ENCODE measurements at places on chromosomes 2 and 18.

- no peak for DNase-seq
These were observed 14.7 kb downstream of the LINC00305 start for GRCh38 chr18:64134044-64134747.

GRCh38 chr2:102078773-102079172 lies 63.8 kb upstream of the IL1R1 start:
- no peak for DNase-seq

DNA sequence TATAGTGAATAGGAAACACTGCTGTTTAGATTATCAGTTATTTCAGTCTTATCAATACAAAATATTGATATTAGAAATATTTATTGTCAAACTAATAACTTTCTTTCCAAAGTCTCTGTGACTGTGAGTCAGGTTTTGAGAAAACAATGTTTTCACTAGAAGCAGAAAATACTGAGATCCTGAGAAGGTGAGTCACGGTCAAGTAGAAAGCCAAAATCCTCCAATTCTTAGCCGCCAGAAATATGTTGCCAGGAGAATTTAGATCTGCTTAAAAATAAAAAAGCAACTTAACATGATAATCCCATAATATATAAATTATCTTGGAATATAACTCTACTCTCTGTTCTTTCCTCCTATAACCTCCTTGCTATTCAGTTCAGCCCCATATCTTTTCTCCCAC lies 181.9 kb upstream of the NRXN1 start:
- DNase-seq = no peak

DNA sequence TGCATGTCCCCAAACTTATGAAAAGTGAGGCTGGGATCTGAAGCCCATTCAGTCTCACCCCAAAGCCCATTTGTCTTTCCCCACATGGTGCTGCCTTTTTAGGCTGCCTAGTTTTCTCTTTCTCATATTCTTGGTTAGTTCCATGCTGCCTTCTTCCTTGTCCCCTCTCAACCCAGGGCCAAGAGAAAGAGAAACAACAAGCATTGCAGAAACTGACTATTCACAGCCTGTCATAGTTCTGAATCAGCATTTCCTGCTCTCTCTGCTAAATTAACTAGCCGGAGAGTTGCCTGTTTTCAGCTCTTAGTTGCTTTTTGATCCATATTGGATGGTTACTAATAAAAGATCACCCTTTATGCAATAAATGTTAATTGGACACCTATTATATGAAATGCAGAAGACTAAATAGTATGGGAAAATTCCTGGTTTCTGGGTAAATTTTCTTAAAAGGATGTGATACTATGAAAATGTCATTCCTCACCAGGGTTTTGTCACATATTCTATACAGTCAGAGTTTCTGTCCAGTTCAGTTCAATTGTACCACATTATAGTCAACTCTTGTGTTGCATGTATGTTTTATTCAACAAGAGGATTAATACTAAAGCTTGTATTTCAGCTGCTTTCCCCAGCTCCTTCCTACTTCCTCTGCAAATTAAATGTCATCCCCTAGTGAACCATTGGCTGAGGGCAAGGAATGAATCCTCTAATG lies 246.5 kb downstream of the GALR1 start:
- DNase-seq = no peak

- DNase-seq = no peak
These were observed 1133.6 kb downstream of the RPIA start for GRCh38 chr2:89825034-89825433.

DNA sequence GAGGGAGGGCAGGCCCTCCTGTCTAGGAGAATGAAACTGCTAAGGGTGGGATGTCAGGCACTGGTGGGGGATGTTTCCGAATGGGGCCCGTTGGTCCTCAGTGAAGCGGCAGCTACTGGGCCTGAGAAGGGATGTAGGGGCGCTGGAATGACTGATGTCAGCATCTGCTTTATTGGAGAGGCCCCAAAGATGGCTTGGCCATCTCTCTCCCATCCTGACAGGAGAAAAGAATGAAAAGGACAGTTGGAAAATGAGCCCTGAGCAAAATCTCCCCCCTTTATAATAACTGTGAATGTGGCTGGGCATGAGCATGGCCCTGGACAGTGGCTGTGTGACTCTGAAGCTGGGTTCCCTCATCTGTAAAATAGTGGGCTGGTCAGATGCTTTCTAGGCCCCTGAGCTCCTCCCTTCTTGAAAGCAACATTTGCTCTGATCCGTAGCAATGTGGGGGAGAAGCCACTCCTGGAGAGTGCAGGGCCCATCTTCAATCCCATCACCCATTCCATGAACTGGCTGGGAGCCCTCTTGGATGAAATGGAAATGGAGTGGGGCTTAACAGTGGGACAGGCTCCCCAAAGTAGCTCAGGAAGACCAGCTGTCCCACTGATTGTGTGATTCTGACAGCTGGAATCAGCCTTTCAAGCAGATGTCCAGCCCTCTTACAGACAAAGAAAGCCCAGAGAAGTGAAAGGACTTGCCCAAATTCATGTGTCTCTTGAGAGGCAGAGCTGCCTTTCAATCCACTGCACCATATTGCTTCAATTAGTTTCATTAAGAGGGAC lies 232.7 kb upstream of the SMAD2 start:
- DNase-seq = no peak

DNA sequence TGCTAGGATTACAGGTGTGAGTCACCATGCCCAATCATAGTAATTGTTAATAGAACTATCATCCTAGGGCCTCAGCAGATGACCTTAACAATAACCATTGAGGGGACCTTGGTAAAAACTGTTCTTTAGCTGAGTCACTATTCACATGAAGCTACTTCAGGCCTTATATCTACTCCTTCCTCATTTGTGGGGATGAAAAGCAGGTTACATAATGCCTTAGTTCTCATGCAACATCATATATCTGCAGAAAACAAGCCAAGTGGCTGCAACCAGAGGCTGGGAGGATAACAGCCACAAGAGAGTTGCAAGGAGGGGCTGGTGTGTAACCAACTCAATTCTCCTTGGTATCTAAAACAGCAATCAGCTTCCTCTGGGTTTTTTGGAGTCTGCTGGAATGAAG lies 445.4 kb downstream of the NBAS start:
- DNase-seq = no peak

DNA sequence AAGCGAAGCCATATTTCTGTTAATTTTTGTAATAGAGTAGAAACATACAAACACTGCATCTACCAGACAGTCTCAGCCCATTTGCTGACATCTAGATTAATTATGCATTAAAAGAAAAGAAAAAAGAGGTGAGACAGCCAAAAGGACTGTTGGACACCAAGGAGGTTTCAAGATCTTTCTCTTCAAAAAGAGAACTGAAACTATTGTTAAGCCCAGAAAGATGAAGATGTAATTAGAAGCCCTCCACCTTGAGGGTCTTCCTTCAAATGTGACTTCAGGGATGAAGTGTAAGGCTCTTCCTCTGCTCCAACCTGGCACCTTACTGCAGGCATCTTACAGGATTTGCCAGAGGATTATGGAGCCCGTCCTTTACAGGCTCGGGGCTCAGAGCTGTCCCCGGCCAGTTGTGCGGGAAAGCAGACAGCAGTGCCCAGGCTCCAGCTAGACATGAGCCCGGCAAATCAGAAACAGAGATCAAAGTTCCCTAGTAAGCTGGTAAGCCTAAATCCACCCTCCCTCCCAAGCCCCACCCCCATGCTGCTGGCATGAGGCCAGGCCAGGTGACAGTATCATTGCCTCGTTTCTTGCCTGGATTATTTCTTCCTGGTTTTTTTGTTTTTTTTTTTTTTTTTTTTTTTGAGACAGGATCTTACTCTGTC lies 38.9 kb downstream of the ADI1 start:
- DNase-seq = no peak

GRCh38 chr2:143355870-143356269 lies 226.7 kb downstream of the ARHGAP15 start:
- DNase-seq = no peak

DNA sequence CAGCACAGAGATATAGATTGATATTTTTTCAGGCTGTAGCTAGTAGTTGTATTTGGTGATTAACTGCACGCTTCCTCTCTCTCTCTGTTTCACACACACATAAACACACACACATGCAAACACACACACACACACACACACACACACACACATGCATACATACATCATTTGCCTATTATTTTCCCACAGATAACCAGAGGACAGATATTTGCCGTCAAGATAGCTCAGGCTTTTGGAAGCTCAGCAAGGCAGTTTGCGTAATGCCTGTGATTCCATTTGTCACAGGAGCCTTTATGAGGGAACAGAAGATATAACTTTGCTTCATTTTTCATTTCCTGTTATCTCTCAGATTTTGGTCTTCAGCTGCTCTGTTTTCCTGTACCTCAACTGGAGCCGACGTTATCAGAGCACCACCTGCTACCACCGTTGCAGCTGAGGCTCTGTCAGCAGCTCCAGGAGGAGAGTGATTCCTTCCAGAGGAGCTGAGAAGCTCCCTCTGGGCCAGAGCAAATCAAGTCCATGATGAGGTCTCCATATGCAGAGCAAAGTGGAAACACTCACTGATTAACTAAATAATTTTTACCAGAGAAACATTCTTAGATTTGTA lies 341.9 kb upstream of the PIK3C3 start:
- no peak for DNase-seq

- no peak for DNase-seq
These were observed 25.6 kb upstream of the PTMA start for GRCh38 chr2:231682603-231683291.

- no peak for DNase-seq
These were observed 14.5 kb downstream of the KCNS3 start for GRCh38 chr2:17892770-17893534.

DNA sequence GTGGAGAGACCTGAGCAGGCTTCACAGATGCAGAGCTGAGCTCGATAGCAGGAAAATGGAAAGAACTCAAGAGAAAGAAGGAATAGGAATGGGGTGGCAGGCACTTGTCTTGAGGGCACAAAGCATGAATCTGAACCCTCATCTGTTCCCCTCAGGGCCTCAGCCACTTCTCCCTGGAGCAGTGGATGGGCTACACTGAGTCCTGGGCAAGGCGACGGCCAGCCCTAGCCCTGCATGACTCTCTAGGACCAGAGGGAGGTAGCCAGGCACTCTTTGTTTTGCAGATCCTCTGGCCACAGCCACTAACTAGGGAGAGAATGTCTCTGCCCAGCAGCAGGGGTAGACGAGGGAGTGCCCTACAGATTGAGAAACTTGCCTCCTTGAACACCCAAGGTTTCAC lies 3.4 kb upstream of the TEX51 start:
- no peak for DNase-seq

DNA sequence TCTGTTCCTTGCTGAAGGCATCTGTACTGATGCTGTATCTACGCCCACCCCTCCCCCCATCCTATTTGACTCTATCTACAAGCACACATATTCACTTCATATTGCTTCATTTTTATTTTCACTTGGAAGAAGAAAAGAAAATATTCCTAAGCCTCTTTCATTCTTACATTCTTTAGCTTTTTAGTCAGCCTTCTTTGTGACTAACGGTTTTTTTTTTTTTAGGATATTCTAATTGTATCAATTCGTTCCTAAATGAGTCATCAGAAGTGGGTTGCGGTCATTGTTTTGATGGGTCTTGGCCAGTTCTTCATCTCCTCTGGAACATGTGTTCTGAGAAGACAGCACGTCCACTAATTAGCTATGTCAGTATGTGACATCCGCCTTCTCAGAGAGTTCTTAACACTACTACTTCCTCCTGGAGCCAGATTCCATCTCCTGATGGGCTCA lies 88.7 kb downstream of the MYO1B start:
- no peak for DNase-seq

DNA sequence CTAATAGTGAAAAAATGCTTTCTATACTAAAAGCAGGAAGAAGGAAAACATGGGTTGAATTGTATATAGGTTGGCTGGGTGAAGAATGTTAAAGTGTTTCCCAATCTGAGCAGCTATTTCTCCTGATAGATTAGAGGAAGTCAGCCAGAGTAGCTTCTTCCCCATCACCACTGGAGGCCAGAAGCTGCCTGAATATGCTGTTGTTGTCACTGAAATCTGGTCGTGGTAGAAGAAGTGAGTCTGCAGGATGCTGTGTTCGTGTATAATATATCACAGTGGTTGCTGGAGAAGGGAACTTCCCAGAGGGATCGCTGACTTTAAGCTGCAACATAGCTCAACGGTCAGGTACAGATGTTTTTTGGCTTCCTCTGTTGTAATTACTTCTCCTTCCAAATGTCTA lies 247.5 kb upstream of the LRATD1 start:
- no peak for DNase-seq

- no peak for DNase-seq
These were observed 25.9 kb upstream of the GPR17 start for GRCh38 chr2:127619877-127620705.

DNA sequence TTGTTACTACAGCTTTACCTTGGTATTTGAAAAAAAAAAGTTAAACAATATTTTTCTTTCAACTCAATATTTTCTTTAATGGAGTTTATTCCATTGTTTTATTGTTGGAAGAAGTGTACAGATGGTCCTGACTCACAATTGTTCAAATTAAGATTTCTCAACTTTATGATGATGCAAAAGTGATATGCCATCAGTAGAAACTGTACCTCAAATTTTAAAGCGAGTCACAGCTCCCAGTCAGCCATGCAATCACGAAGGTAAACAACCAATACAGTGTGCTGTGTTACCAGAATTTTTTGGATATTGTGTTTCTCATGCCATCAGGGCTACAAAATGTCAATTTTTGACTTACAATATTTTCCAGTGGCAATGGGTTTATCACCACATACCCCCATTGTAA lies 54.0 kb upstream of the COL5A2 start:
- no peak for DNase-seq

- DNase-seq = no peak
These were observed 244.7 kb downstream of the CTNNA2 start for GRCh38 chr2:79757526-79757925.

- no peak for DNase-seq
These were observed 6.8 kb downstream of the MBD2 start for GRCh38 chr18:54217624-54218023.

DNA sequence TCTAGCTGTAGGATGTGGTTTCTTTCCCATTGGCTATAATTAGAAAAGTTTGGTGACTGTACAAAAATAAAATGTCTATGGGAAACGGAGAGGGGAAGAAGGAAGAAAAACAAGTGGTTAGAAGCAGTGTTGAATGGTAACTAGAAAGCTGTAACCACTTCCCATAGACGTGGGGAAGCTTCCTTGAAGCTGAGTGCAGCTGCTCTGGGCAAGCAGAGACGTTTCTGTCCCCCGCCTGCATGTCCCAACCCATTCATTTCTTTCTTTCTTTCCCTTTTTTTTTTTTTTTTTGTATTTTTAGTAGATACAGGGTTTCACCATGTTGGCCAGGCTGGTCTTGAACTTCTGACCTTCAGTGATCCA lies 367.8 kb upstream of the HS6ST1 start:
- DNase-seq = no peak

DNA sequence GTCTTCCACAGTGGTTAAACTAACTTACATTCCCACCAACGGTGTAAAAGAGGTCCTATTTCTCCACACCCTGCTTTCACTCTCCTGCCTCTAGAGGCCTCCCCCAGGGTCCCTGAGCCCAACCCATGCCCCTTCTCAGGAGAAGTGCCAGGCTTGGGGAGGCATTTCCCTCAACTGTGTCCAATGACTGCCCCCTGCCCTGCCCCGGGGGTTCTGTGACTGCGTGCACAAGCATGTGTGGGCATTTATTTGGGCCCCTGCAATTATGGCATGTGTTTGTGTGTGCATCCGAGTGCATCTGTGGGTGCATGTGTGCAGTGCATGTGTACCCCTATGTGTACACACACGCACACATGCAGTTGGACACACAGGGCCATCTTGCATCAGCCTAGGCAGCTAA lies 57.3 kb downstream of the INHBB start:
- DNase-seq = no peak

GRCh38 chr2:70922235-70923234 lies 13.2 kb upstream of the ATP6V1B1 start:
- no peak for DNase-seq

Data from activated CD4-positive, alpha-beta T cell treated with anti-CD3 and anti-CD28 coated beads for 24 hours (primary cell).